Activated T-helper 1 cell treated with anti-CD3 and anti-CD28 coated beads, Interleukin-12 subunit alpha, Interleukin-12 subunit beta, Interleukin-2, Interleukin-4 antibody, amounts not matched to agents 30 ng/mL and 10 ng/mL and 1 ng/mL, durations not matched to agents 14 hours and 24 hours and 36 hours (primary cell): ENCODE measurements at places on chromosomes 6 and 20. TPM values are rescaled to one million over a fixed set of nuclear protein-coding genes. Genes with fewer than 3 reads are reported as not detected.

The TUBB1 gene
- total RNA-seq, result not detected in 2 replicates

- no peaks in the 10 kb centered on the region for H3K27me3 ChIP-seq
- no peaks in the 10 kb centered on the region for H3K36me3 ChIP-seq
- H3K27ac ChIP-seq, result no peak overlapping the region
- DNase-seq, result no peak
Measured at GRCh38 chr20:9989066-9989724, 45.6 kb upstream of the ANKEF1 start.

The C6orf15 gene
- total RNA-seq, result not detected in 2 replicates

GRCh38 chr6:17721671-17722070 lies 14.9 kb upstream of the NUP153 start:
- peaks cover 9% of the 10 kb centered on the region for H3K27me3 ChIP-seq
- DNase-seq, result no peak
- no peaks in the 10 kb centered on the region for H3K36me3 ChIP-seq
- no peak overlapping the region for H3K4me3 ChIP-seq
- H3K27ac ChIP-seq, result no peak overlapping the region
- H3K4me1 ChIP-seq, result no peaks in the 10 kb centered on the region

- peaks cover 5% of the 10 kb centered on the region for H3K27me3 ChIP-seq
- H3K27ac ChIP-seq, result no peak overlapping the region
- no peak for DNase-seq
- H3K36me3 ChIP-seq, result no peaks in the 10 kb centered on the region
Measured at GRCh38 chr6:96917098-96917497, 7.4 kb upstream of the KLHL32 start.

The ACTR5 gene
- 14.9 and 15.2 TPM in 2 replicates for total RNA-seq

- H3K4me3 ChIP-seq, result no peak overlapping the region
- peaks cover 8% of the 10 kb centered on the region for H3K4me1 ChIP-seq
- H3K36me3 ChIP-seq, result no peaks in the 10 kb centered on the region
- DNase-seq, result no peak
- no peak overlapping the region for H3K27ac ChIP-seq
Measured at GRCh38 chr6:125188037-125188436, 34.5 kb downstream of the TPD52L1 start.

The MLIP gene
- total RNA-seq, result not detected in 2 replicates

GRCh38 chr6:6176586-6177228 lies 143.8 kb downstream of the F13A1 start:
- H3K27me3 ChIP-seq, result no peaks in the 10 kb centered on the region
- no peak for DNase-seq
- no peaks in the 10 kb centered on the region for H3K36me3 ChIP-seq
- no peak overlapping the region for H3K4me3 ChIP-seq

DNA sequence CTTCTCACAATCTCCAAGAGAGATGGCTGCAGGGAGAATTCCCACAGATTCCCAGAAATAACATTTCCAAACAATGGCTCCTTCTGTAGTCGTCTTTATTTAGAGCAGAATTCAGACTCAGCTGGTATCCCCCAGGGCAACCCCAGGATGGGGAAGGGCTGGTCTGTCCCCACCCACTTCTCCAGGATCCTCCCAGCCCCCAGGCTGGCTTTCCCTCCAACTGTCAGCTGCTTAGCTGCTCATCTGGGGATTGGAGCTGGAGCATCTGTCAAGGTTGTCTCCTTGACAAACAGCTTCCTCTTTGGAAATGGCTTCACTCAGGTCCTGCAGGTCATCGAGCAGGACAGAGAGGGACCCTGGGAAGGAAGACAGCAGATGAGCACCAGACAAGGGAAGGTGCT lies 3.5 kb upstream of the PSORS1C2 start:
- no peak for DNase-seq
- H3K4me1 ChIP-seq, result peaks cover 6% of the 10 kb centered on the region
- H3K4me3 ChIP-seq, result no peak overlapping the region
- no peak overlapping the region for H3K27ac ChIP-seq
- H3K27me3 ChIP-seq, result peaks cover 3% of the 10 kb centered on the region
- H3K36me3 ChIP-seq, result peaks cover 1% of the 10 kb centered on the region

The NRSN1 gene
- total RNA-seq, result not detected in 2 replicates

- H3K27me3 ChIP-seq, result no peaks in the 10 kb centered on the region
- H3K36me3 ChIP-seq, result no peaks in the 10 kb centered on the region
- no peak for DNase-seq
- H3K27ac ChIP-seq, result no peak overlapping the region
- no peak overlapping the region for H3K4me3 ChIP-seq
Measured at GRCh38 chr20:40591536-40591935, 97.5 kb downstream of the MAFB start.

- no peaks in the 10 kb centered on the region for H3K27me3 ChIP-seq
- DNase-seq, result no peak
- no peaks in the 10 kb centered on the region for H3K4me1 ChIP-seq
- no peaks in the 10 kb centered on the region for H3K36me3 ChIP-seq
- H3K27ac ChIP-seq, result no peak overlapping the region
- H3K4me3 ChIP-seq, result no peak overlapping the region
Measured at GRCh38 chr6:129032602-129033001, 149.7 kb downstream of the LAMA2 start.

- peak overlapping the region; percentile 64 for H3K27ac ChIP-seq
- H3K27me3 ChIP-seq, result no peaks in the 10 kb centered on the region
- H3K36me3 ChIP-seq, result peaks cover 66% of the 10 kb centered on the region
- DNase-seq, result no peak
Measured at GRCh38 chr20:44495257-44495656, 19.6 kb downstream of the TTPAL start.

- DNase-seq, result no peak
- H3K4me1 ChIP-seq, result peaks cover 25% of the 10 kb centered on the region
Measured at GRCh38 chr6:143397227-143398222, 53.0 kb downstream of the ADAT2 start.

DNA sequence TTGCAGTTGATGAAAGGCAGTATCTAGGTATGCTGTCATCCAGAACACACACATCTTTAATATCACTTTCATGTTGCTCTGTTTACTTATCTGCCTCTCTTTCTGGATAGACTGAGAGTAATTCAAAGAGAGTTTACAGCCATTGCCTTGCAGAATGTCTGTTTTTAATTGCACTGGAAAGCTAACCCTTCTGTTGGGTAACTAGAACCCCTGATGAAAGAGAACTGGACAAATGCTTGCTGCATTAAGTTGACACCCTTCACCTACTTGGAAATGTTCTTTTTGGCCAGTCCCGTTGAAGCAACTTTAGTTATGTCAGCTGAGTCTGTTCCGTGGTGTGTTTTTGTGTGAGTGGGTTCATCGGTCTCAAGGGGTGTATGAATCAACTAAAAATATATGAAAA lies 383.8 kb upstream of the CITED2 start:
- no peak overlapping the region for H3K4me3 ChIP-seq
- no peaks in the 10 kb centered on the region for H3K36me3 ChIP-seq
- no peaks in the 10 kb centered on the region for H3K4me1 ChIP-seq
- peaks cover 4% of the 10 kb centered on the region for H3K27me3 ChIP-seq

DNA sequence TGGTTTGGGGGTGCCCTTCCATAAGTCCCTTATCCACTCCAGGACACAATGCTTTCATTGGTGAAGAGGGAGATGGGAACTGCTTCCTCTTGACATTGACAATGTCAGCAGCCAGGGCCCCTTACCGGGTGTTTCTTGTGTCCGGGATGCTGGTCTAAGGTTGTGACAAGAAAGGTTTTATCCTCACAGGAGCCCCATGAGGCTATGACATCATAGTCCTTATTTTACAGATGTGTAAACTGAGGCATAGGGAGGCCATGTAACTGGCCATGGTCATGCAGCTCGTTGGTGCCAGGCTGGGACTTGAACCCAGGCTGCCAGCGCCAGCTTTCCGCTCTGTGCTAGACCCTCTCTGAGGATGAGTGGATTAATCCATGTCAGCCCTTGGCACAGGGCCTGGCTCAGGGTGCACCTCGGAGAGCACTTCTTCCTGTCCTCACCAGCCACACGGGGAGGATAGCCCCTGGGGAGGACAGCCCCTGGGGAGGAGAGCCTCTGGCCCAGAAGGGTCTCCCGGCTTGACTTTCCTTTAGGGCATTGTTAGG lies 157.3 kb downstream of the SYCP2 start:
- H3K36me3 ChIP-seq, result no peaks in the 10 kb centered on the region
- no peak overlapping the region for H3K27ac ChIP-seq
- H3K4me1 ChIP-seq, result no peaks in the 10 kb centered on the region
- no peak for DNase-seq

GRCh38 chr20:728256-728944 lies 39.9 kb downstream of the SLC52A3 start:
- H3K27me3 ChIP-seq, result peaks cover 48% of the 10 kb centered on the region
- H3K36me3 ChIP-seq, result no peaks in the 10 kb centered on the region
- no peak overlapping the region for H3K4me3 ChIP-seq
- H3K27ac ChIP-seq, result no peak overlapping the region
- no peaks in the 10 kb centered on the region for H3K4me1 ChIP-seq

The PKIB gene
- total RNA-seq, result 0.44 TPM in 1 of 2 replicates, not detected in the other

DNA sequence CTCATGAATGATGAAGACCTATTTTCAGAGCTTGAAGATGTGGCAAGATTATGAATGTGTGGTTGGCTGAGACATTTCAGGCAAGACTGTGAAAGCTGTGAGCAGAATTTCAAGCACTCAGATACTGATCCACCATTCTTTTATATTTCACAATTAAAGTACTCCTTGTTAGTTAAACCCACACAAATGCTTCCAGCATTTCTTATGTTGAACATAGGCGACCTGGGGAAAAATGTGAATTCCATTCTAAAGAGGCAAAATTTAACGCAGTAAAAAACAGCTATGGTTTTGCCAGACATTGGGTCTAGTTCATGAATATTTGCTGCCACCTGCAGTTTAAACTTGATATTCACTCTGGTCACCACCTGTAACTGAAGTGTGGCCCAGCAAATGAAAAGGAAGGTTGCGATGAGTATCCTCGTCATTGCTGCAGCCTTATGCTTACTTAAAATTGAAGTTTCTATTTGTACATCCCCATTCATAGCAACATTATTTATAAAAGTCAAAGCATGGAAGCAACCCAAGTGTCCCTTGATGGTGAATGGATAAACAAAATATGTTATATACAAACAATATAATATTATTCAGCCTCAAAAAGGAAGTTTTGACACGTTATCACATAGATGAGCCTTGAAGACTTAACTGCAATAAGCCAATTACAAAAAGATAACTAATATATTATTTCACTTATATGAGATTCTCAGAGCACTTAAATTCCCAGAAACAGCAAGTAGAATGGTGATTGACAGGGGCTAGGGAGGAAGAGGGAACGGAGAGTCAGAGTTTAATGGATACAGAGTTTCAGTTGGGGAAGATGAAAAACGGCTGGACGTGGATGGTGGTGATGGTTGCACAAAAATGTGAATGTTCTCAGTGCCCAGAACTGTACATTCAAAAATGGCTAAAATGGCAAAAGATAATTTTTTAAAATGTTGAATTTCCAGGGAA lies 32.4 kb upstream of the FAM184A start:
- H3K27ac ChIP-seq, result no peak overlapping the region
- H3K27me3 ChIP-seq, result peaks cover 3% of the 10 kb centered on the region
- DNase-seq, result peak; percentile 31
- no peaks in the 10 kb centered on the region for H3K36me3 ChIP-seq

GRCh38 chr6:101595276-101595675 lies 201.8 kb downstream of the GRIK2 start:
- H3K27me3 ChIP-seq, result no peaks in the 10 kb centered on the region
- no peak overlapping the region for H3K27ac ChIP-seq
- no peaks in the 10 kb centered on the region for H3K4me1 ChIP-seq
- no peak for DNase-seq

DNA sequence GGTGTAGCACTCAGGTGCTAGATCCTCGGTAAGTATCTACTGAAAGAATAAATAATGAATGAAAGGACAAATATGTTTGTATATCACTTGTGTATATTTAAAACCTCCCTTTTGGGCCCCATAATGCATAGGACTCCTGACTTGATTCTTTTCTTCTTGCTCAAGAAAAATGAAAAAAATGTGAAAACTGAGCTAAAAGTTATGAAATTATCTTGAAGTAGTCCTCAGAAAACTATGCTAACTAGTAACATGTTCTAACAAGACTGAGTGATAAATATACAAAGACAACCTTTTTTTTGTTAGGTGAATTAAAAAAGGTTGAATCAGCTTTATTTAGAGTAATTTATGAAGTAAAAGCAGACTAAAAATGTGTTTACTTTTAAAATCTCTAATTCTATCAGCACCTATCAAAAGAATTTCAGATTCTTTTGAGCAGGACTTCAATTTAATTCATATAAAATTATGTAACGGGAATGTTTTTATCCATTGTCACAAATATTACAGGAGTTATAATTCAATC lies 247.8 kb upstream of the JAG1 start:
- no peaks in the 10 kb centered on the region for H3K27me3 ChIP-seq
- no peak overlapping the region for H3K27ac ChIP-seq
- no peak for DNase-seq
- H3K4me1 ChIP-seq, result no peaks in the 10 kb centered on the region
- no peak overlapping the region for H3K4me3 ChIP-seq

The TM9SF4 gene
- 49.5 and 49.6 TPM in 2 replicates for total RNA-seq

- no peaks in the 10 kb centered on the region for H3K4me1 ChIP-seq
- no peaks in the 10 kb centered on the region for H3K27me3 ChIP-seq
- H3K36me3 ChIP-seq, result no peaks in the 10 kb centered on the region
- H3K27ac ChIP-seq, result no peak overlapping the region
- no peak for DNase-seq
Measured at GRCh38 chr6:162497389-162497788, 230.2 kb downstream of the PRKN start.

The TAAR6 gene
- total RNA-seq, result not detected in 2 replicates

DNA sequence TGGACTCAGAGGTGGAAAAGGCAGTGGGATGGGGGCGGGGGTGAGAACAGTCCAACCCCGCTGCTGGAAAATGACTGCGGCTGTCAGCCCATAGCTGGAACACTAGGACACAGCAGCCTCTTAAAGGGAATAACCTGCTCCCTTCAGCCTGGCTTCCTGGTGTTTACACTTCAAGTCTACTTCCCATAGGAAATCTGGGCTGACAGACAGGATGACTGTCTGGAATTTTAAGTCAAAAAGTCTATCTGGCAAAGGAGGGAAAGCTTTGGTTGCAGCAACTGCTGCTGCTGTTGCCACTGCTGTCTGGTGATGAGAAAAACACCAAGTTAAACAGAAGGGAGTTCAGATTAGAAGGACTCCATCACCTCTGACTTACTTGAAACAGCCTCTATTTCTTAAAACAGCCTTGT lies 44.9 kb downstream of the TNFRSF21 start:
- no peaks in the 10 kb centered on the region for H3K4me1 ChIP-seq
- no peak overlapping the region for H3K27ac ChIP-seq
- no peak for DNase-seq
- H3K36me3 ChIP-seq, result no peaks in the 10 kb centered on the region
- H3K4me3 ChIP-seq, result no peak overlapping the region

The KCNQ5 gene
- 11.2 and 12.6 TPM in 2 replicates for total RNA-seq

GRCh38 chr6:156634951-156635371 lies 142.2 kb upstream of the ARID1B start:
- H3K27me3 ChIP-seq, result no peaks in the 10 kb centered on the region
- no peak overlapping the region for H3K4me3 ChIP-seq
- no peaks in the 10 kb centered on the region for H3K36me3 ChIP-seq
